ENCODE measurements at places on chromosomes 13 and 19. TPM values are rescaled to one million over a fixed set of nuclear protein-coding genes. Genes with fewer than 3 reads are reported as not detected.

GRCh38 chr19:49151267-49152118 is 3.7 kb downstream of the HRC start:
- H3K36me3 ChIP-seq = no peaks in the 10 kb centered on the region
- no peaks in the 10 kb centered on the region for H3K27me3 ChIP-seq
- H3K4me3 ChIP-seq = peak overlapping the region; percentile 82
- H3K27ac ChIP-seq = no peak overlapping the region

DNA sequence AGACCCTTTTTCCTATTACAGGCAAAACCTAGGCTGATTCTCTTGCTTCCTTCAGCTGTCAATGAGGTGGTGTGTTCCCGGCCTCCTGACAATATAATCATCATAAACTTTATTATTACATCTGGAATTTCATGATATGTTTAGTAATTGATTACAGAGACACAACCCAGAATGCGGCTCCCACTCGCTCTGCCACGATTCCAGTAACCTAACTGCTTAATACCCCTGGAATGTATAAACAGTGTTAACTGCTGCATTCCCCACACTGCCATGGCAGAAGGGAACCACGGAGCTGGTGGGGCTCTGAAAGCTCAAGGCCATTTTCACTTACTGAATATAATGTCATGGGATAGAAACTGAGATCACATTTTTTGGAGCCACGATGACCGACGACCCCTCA is 17.1 kb downstream of the TSHZ3 start:
- H3K27ac ChIP-seq = no peak overlapping the region
- no peaks in the 10 kb centered on the region for H3K36me3 ChIP-seq
- no peaks in the 10 kb centered on the region for H3K27me3 ChIP-seq
- DNase-seq = no peak
- H3K4me1 ChIP-seq = no peaks in the 10 kb centered on the region
- H3K4me3 ChIP-seq = no peak overlapping the region

GRCh38 chr19:33778089-33778791 is 18.4 kb upstream of the KCTD15 start:
- no peaks in the 10 kb centered on the region for H3K36me3 ChIP-seq
- DNase-seq = peak; percentile 78
- H3K4me3 ChIP-seq = peak overlapping the region; percentile 37
- H3K27me3 ChIP-seq = no peaks in the 10 kb centered on the region

DNA sequence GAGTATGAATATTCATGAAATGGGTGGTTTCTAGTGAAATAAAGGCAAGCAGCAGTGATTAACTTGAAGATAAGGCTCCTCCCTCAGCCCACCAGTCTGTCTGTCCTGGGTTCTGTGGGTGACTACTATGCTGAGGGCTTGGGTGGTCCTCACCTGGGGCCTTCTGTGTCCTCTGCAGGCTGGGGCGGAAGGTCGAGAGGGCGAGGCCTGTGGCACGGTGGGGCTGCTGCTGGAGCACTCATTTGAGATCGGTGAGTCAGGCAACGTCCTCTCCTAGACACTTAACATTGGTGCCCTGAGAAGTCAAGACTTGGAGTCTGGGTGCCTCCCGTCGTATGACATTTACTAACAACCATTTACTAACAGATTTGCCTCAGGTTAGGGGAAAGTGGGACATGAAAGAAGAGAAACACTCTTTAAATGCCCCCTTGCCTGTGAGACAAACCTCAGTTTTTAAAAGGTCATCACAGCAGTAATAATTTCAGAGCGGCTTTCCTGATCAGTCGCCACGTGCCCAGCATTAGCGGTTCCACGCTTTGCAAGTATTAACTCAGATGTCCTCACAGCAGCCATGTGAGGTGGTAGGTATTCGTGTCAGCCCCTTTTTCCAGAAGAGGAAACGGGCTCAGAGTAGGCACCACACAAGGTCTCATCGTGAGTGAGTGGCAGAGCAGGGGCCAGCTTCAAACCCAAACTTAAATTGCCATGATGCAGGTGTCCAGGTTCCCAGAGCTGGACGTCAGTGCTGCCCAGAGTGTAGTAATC is 1.3 kb upstream of the GARIN5A start:
- peaks cover 26% of the 10 kb centered on the region for H3K36me3 ChIP-seq
- H3K4me3 ChIP-seq = no peak overlapping the region
- H3K27me3 ChIP-seq = no peaks in the 10 kb centered on the region
- H3K27ac ChIP-seq = no peak overlapping the region
- DNase-seq = peak; percentile 36

DNA sequence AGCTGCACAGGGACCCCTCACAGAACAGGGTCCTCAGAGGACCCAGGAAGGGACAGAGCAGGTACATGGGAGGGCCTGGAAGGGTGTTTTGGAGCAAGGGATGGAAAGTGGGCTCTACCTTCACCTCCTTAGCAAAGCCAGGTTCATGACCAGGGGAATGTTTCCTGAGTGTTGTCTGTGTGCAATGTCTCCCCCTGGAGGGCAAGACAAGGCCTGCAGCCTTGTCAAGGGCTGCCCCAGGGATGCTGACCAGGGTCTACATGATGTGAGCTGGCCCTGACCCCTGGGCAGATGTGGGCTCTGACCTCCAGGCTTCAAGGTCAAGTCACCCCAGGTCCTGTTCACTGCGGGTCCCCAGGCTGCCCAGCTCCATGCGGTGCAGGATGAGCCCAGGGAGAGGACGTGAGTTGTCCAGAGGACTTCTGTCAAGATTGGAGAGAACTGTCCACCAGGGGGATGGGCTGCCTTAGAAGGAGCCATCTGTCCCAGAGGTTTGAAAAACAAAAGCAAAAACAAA is 1.0 kb upstream of the CEACAM1 start:
- H3K4me3 ChIP-seq = peak overlapping the region; percentile 13
- H3K4me1 ChIP-seq = no peaks in the 10 kb centered on the region
- no peak overlapping the region for H3K27ac ChIP-seq
- peak; percentile 82 for DNase-seq
- H3K27me3 ChIP-seq = no peaks in the 10 kb centered on the region

GRCh38 chr19:19115954-19116353 is 22.3 kb downstream of the TMEM161A start:
- H3K4me3 ChIP-seq = no peak overlapping the region
- no peaks in the 10 kb centered on the region for H3K27me3 ChIP-seq
- no peaks in the 10 kb centered on the region for H3K4me1 ChIP-seq
- H3K27ac ChIP-seq = no peak overlapping the region

The CGB7 gene
- total RNA-seq = not detected

Data from pancreas (tissue), 10 donors.